ENCODE measurements at places on chromosomes 6 and 20.

GRCh38 chr20:50837532-50838321, 42.9 kb downstream of the BCAS4 start:
- DNase-seq: peak; percentile 84

- DNase-seq: no peak
Measured at GRCh38 chr20:4571759-4572531, 149.8 kb upstream of the PRND start.

GRCh38 chr6:117463762-117464665, 18.5 kb upstream of the DCBLD1 start:
- no peak for DNase-seq

- no peak for DNase-seq
Measured at GRCh38 chr6:87901613-87902012, 146.0 kb upstream of the SPACA1 start.

- no peak for DNase-seq
Measured at GRCh38 chr20:45508068-45508886, 7.1 kb downstream of the SPINT3 start.

GRCh38 chr6:121510568-121511177, 75.2 kb downstream of the GJA1 start:
- no peak for DNase-seq
